ENCODE measurements at places on chromosomes 16 and 17.

GRCh38 chr16:974001-974601 is 3.3 kb upstream of the LMF1 start:
- no peak for DNase-seq

DNA sequence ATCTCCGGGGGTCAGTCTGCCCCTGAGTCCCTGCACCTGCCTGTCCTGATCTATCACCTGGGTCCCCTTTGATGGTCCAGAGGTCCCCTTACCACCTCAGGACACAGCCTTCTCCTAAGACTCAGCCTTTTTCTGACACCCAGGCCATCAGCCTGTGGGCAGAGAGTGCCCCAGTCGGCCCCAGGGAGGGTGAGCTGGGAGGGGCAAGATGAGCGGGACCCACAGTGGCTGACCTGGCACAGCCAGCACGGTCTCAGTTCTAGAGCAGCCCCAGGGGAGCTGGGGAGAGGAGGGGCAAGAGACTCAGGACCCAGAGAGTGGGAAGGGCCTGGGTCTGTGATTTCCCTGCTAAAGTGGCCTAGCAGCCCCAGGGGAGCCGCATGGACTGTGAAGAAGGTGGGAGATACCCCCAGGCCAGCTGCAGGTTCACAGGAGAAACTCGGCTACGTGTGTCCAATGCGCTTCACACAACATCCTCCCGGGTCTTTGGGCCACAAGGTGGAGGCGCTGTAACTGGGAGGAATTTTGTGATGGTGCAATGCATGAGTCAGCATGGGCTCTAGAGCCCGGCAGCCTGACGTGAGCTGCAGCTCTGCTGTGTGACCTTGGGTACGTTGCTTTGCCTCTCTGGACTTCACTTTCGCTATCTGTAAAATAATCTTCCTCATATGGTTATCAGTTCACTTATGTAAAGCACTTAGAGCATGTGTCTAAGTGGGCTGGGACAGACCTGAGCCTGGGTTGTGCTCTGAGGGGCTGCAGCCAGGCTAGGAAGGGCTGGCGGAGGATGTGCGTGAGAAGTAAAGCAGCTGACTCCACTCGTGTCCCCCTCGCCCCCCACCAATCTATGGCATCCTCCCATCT is 67.2 kb upstream of the LHX1 start:
- DNase-seq: peak; percentile 50

DNA sequence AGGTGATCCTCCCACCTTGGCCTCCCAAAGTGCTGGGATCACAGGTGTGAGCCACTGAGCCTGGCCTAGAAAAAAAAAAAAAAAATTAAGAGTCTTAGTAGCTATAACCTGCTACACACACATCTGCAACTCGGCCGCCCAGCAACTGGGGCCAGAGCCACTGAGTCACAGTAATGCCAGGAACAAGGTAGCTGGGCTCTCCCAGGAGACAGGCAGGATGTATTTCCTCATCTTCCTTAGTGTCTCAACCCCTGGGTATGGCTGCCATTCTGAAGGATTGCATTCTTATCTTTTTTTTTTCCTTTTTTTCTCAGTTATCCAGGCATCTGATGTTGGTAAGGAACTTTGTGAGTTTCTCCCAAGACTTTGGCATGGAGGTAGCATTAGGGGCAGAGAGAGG is 7.1 kb upstream of the PSMD3 start:
- DNase-seq: no peak

DNA sequence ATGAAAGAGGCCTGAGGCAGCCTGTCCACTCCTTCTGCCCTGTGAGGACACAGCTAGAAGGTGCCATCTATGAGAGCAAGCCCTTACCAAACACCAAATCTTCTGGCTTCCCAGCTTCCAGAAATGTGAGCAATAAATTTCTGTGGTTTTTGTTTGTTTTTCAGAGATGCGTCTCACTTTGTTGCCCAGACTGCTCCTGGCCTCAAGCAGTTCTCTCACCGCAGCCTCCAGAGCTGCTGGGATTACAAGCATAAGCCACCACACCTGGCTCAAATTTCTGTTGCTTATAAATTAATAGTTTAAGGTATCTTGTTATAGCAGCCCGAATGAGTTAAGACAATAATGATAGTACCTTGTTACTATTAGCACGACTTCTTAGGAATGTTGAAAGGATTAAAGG is 12.5 kb upstream of the SLC16A11 start:
- DNase-seq: peak; percentile 80

DNA sequence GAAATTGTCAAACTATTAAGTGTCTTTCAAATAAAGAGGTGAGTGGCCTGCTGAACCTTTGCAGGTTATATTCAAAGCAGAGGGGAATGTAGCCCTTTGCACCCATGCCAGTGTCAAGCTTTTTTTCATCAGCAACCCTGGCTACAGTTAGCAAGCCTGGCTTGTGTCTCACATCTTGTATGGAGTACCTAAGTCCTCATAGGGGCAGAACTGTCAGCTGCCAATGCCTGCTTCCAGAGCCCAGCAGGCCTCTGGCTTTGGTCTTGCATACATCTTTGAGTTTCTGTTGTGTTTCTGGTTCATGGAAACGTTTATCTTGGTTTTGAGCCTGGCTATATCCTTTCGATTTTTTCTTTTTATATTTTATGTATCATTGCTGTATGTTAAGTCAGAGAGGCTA is 26.8 kb downstream of the REXO5 start:
- DNase-seq: no peak

GRCh38 chr16:70253291-70254106 is 1.8 kb upstream of the EXOSC6 start:
- no peak for DNase-seq

GRCh38 chr17:76685846-76686245 is 24.9 kb downstream of the MXRA7 start:
- no peak for DNase-seq

GRCh38 chr16:58732545-58733247 is 1.4 kb downstream of the GOT2 start:
- no peak for DNase-seq

- no peak for DNase-seq
Observed at GRCh38 chr17:66149562-66149961, 42.4 kb downstream of the CEP112 start.

DNA sequence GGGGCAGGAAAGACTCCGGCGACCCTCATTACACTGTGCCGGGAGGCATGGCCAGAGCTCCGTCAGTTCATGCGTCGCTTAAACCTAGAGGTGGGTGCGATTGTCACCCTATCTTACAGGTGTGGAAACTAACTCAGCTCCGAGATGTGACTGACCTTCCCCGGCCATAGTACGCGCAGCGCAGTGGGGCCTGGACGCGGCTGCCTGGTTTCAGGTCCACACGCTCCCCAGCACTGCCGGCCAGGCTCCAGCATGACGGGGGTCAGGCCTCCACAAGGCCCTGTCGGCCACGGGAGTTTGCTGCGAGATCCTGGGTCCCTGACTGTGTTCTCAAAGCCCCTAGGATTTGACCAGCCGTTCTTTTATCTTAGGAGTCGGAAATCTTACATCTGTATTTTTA is 34.4 kb downstream of the JPH3 start:
- DNase-seq: no peak

- peak; percentile 27 for DNase-seq
Observed at GRCh38 chr17:59561042-59561441, 4.4 kb upstream of the DHX40 start.

DNA sequence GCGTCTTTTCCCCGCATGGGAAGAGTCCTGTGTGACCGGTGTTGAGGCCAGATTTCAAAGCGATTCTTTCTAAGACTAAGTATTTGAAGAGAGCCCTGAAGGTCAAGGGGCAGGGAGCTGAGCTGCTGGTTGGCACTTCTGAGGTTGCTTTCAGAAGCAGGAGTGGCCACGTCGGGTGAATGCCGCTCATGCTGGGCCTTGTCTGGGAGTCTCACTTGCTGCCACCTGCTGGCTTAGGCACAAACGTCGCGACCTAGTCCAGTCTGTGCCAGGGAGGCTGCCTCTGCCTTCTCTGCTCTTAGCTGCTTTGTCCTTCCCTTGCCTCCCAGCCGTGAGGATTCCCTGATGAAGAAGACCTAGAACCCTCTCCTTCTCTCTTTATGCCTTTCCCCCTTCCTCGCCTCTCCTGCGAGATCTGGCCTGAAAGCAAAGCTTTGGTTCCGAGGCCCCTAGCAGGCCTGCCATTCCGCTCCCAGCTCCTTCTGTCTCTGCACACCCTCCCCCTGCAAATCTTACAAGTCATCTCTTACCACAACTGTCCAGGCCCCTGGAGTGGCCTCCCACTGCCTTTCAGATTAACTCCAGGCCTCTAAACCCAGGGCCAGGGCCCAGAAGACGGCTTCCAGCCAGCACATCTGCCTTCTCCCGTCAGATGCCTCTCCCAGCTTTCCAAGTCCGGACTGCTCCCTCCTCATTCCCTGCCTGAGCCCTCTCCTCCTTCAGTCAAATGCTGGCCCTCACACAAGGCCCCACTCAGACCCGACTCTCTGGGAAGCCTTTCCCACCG is 11.4 kb downstream of the CTNS start:
- DNase-seq: peak; percentile 42

GRCh38 chr16:47626246-47626645 is 165.1 kb downstream of the PHKB start:
- DNase-seq: no peak

GRCh38 chr16:67506468-67506867 is 22.2 kb upstream of the RIPOR1 start:
- no peak for DNase-seq

GRCh38 chr17:76251478-76252039 is 11.3 kb upstream of the RNF157 start:
- no peak for DNase-seq
